Amniotic epithelial cell (primary cell): ENCODE measurements at places on chromosomes 5 and 9.
A peak's percentile ranks its signal among the peaks of the same experiment; 100 is the strongest.

- DNase-seq, result peak; percentile 21
These were observed 92.5 kb upstream of the ITGA2 start for GRCh38 chr5:52896534-52897237.

- DNase-seq, result no peak
These were observed 552.2 kb downstream of the ZNF608 start for GRCh38 chr5:124194282-124194681.

GRCh38 chr9:98075332-98075805 lies 18.8 kb downstream of the NANS start:
- DNase-seq, result peak; percentile 91

GRCh38 chr9:107018861-107019545 lies 156.0 kb downstream of the ZNF462 start:
- peak; percentile 35 for DNase-seq

- DNase-seq, result peak; percentile 59
These were observed 53.8 kb downstream of the RAD23B start for GRCh38 chr9:107336718-107337360.

DNA sequence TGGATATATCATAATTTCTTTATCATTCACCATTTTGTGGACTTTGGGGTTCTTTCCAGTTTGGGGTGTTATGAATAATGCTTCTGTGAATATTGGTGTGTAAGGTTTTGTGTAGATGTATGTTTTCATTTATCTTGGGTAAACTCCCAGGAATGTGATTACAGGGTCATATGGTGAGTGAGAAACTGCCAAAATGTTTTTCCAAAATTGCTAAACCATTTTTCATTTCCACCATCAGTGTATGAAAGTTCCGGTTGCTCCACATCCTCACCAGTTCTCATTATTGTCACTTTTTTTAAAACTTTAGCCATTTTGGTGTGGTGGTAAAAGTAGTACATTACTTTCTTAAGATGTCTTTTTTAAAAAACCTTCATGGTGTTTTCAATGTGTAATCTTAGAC lies 152.9 kb downstream of the NIPBL start:
- DNase-seq, result no peak

- peak; percentile 58 for DNase-seq
These were observed 15.9 kb downstream of the DAP start for GRCh38 chr5:10745133-10745532.

GRCh38 chr5:6692906-6693305 lies 20.3 kb upstream of the TENT4A start:
- no peak for DNase-seq

DNA sequence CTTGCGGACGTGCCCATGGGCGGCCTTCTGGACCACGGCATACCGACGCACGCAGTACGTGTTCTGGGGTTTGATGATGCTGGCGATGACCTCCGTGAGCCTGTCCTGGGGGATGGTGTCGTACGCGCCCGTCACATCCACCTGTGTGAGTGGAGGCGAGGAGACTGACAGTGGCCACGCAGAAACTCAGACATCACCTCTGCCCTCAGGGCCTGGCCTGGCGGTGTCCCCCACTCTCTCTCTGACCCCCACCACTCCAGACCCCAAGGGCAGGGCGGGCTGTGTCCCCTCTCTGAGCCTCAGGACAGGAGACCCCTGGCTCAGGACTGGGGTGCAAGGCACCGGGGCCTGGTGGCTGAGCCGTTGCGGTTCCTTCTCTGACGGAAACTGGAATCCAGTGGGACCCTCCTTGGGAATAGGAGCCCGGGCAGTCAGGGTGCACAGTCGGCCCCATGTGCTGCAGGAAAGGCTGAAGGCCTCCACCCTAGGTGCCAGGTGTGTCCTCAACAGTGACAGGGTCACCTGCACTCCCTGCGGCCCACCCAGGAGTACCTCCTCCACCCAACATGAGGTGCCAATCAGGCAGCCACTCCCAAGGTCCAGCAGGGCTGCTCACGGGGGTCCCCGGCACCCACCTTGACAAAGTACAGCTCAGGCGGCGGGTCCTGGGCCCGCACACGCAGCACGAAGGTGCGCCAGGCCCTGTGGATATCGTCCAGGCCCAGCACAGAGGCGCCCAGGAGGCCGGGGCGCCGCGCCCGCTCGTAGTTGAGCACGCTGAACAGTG lies 16.0 kb downstream of the TERT start:
- no peak for DNase-seq

- peak; percentile 88 for DNase-seq
These were observed 8.9 kb upstream of the FBXO38 start for GRCh38 chr5:148374690-148375360.

- no peak for DNase-seq
These were observed 2.8 kb upstream of the SARDH start for GRCh38 chr9:133740911-133741310.
